Spinal cord (tissue), 10 donors: ENCODE measurements at places on chromosomes 13 and 19.

GRCh38 chr13:32687275-32687674 lies 101.0 kb downstream of the PDS5B start:
- no peak for DNase-seq

GRCh38 chr19:51739466-51740213 lies 12.0 kb downstream of the FPR1 start:
- no peak for DNase-seq

GRCh38 chr19:43820098-43820883 lies 6.8 kb upstream of the ZNF283 start:
- peak; percentile 64 for DNase-seq

DNA sequence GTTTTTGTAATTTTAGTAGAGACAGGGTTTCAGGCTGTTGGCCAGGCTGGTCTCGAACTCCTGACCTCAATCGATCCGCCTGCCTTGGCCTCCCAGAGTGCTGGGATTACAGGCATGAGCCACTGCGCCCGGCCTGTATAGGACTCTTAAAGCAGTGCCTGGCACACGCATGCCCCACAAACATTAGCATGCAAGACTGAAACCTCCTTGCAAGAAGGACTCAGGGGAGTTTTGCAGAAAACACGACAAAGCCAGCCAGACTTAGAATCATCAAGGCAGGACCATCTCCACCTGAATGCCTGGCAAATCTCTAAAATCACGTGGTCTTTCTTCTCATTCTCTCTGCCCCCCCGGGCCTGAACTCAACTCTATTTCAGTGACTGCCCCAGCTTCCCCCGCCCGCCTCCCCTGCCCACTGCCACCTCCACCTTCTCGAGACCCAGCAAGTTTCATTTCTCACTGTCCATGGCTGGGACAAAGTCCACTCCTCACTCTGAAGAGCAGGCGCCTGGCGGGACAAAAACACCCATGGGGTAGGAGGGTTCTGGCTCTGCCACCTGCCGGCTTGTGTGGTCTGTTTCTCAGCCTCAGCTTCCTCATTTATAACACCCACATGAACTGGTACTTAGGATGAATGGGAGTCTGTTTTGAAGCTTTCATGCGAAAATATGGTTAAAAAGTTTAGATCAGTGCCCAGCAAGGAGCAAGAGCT lies 2.4 kb downstream of the TICAM1 start:
- DNase-seq, result no peak

DNA sequence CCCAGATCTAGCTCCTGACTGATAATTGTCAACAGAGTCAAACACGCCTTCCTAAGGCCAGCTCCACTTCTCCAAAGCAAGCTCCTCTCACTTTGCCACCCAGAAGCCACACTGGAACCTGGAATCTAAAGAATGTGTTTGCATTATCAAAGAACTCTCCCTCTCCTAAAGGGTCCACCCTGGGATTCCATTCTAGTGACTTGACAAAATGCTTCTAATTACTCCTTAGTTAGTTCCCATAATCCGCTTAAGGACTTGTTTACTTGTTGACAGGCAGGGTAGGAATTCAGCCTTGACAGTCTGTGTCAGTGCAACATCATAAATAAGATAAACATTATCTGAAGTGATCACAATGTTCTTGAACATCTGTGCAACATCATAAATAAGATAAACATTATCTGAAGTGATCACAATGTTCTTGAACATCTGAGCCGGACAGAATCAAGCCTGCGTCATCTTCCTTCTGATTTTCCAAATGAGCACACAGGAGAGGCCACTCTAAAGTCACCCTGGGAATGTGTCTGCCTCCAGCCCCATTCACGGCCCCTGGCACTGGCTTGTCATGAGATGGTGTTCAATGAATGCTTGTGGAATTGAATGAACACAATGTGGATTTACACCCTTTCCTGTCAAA lies 512.1 kb downstream of the IRS2 start:
- DNase-seq, result no peak

GRCh38 chr13:33272531-33273124 lies 12.9 kb downstream of the STARD13 start:
- DNase-seq, result no peak

GRCh38 chr19:28558783-28559182 lies 654.2 kb downstream of the UQCRFS1 start:
- no peak for DNase-seq

GRCh38 chr19:2248136-2249009 lies 750 bp upstream of the AMH start:
- DNase-seq, result no peak

DNA sequence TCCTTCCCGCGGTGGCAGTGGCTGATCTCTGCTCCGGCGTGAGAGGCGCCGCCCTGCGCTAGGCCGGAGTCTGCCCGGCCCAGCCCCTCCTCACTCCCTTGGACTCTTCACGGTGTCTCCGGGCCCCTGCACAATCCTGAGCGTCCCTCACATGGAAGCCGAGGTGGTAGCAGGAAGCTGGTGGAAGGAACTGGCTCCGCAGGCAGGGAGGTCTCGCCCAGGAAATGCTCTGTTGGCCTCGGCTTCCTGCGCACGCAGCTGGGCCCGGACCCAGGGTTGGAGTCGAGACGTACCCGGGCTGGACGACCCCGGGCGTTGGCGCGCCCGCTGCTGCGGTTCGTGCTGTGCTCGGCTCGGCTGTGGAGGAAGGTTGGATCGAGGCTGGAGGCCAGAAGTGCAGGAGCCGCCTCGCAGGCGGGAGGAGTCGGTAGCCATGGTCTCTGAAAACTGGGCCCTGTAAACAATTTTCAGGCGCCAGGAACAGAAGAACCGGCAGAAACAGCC lies 46.3 kb downstream of the ZNF724 start:
- peak; percentile 0 for DNase-seq

- DNase-seq, result no peak
Observed at GRCh38 chr13:62209529-62209928, 793.9 kb upstream of the PCDH20 start.

GRCh38 chr19:19602136-19602712 lies 16.3 kb downstream of the PBX4 start:
- DNase-seq, result no peak

GRCh38 chr13:39317291-39317690 lies 279.0 kb downstream of the NHLRC3 start:
- DNase-seq, result no peak

GRCh38 chr13:74047931-74048600 lies 86.1 kb downstream of the KLF12 start:
- DNase-seq, result no peak

DNA sequence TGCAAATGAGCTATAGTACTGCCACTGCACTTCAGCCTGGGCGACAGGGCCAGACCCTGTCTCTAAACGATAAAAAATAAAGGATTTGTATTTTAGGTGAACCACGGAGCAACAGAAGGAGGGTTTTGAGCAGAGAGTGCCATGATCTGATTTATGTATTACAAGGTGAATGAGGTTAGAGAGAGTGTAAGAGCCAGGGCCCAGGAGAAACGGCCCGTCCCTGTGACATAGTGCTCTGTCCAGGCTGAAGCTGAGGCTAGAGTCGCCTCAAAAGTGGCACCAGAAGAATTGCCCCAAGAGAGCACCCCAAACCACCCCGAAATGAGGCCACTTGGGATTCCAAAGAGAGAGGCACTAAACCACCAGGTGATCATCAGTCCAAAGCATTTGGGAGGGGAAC lies 16.9 kb downstream of the MAG start:
- no peak for DNase-seq

DNA sequence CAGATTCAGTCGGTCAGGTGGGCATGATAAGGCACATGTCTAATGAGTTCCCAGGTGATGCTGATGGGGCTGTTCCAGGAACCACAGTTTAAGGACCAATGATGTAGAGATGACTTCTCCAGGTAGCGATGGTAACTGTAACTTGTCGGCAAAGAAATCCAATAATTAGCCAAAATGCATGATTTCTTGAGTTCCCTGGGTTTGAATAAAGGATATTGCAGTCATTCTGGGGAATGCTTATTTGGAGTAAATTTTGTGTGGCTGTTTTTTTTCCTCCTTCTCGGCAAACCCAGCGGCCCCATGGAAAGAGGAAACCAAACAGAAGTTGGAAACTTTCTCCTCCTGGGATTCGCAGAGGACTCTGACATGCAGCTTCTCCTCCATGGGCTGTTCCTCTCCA lies at the start of gene OR7C2:
Gene OR7C2 (plus strand): TSS at position 301 of the 400 bp plus-strand sequence. CDS start 0 bp downstream, at position 301.
- no peak for DNase-seq

DNA sequence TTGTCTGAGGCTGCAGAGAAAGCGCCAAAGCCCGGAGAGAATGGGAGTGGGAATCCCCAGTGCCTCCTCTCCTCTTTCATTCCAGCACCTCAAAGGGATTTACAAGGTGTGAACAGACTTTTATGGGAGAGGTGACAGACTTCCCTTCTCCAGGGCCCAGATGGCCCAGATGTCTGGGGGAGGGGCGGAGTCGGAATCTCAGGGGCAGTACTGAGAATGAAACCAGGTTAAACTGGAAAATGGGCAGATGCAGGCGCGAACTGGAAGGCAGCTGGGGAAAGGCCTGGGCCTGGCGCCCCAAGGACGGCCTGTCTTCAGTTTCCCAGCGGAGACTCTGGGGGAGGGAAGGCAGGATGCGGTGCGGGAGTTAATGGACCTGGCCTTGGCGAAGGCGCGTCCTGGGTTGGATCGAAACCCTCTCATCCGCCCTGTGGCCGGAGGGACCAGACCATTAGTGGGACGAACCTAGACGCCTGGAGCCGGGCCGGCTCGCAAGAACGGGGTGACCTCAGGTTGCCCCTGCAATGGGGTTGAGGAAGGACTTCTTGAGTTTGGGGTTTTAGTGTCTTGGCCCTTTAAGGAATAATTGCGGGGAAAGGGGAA lies 592 bp upstream of the TRIP10 start:
- DNase-seq, result no peak

GRCh38 chr19:29292562-29292961 lies 79.6 kb upstream of the UQCRFS1 start:
- DNase-seq, result no peak

- no peak for DNase-seq
Observed at GRCh38 chr13:108981407-108981806, 352.0 kb downstream of the MYO16 start.

DNA sequence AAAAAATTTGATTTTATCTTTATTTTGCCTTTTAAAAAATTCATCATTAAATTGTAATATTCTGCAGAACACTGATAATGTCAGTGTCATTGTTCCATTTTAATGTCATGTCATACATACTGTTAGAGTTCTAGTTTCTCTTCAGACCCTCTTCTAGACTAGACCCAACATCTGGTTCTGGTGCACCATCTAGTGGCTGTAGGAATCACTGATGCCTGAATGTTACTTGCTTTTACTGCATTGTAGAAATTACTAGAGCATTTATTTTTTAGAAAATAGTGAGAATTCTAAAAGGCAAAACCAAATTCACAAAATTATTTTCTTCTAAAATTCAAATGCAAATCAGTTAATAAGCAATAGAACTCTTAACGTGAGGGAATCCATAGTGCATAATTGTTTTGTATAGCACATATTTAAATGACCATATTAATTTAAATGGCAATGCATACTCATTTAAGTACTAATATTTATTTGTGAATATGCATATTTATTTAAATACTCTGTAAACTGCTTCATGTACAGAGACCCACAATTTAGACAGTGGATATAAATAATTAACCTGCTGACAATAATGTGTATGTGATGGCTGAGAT lies 425.7 kb downstream of the KLF12 start:
- DNase-seq, result peak; percentile 95

GRCh38 chr13:98150832-98151479 lies 8.1 kb downstream of the FARP1 start:
- no peak for DNase-seq
